ENCODE measurements at places on chromosomes 4 and X.
A peak's percentile ranks its signal among the peaks of the same experiment; 100 is the strongest.

DNA sequence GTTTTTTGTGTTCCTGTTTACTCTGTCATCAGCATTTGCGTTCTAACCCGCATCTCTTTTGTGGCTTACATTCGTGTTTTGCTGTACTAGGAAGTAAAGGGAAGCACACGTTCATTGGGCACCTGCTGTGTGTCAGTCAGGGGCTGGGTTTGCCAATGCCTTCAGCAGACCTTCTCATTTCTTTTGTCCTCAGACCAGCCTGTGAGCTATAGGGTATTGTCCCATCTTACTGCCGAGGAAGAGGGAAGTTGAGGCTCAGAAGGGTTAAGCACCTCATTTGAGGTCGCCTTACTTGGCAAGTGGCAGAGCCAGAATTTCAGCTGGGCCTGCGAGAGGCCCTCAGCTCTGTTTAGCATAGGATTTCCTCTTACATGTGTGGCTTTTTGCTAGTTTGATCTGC lies 8.7 kb downstream of the TBC1D14 start:
- no peak for DNase-seq

DNA sequence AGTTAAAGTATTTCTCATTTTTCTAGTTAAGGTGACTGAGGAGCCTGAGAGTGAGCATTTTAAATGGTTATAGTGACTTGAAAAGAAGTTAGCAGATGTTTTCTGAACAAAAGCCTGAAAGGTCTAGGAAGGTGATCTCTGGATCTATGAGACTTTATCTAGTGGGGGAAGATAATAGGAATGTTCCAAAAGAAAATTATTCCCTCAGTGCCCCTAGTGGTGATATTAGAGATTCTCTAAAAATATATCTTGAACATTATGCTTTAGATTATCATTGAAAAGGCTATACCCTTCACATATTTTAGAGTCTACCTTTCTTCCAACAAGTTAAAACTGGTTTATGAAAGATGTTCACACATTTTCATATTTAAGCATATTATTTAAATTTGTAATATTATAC lies 69.0 kb upstream of the SPANXN1 start:
- DNase-seq: no peak

- DNase-seq: no peak
These were observed 658 bp downstream of the ATP6AP2 start for GRCh38 chrX:40581336-40581920.

- DNase-seq: peak; percentile 1
These were observed 500 bp downstream of the GAR1 start for GRCh38 chr4:109816082-109816442.

- no peak for DNase-seq
These were observed 12.4 kb upstream of the NKX1-1 start for GRCh38 chr4:1418494-1419285.

DNA sequence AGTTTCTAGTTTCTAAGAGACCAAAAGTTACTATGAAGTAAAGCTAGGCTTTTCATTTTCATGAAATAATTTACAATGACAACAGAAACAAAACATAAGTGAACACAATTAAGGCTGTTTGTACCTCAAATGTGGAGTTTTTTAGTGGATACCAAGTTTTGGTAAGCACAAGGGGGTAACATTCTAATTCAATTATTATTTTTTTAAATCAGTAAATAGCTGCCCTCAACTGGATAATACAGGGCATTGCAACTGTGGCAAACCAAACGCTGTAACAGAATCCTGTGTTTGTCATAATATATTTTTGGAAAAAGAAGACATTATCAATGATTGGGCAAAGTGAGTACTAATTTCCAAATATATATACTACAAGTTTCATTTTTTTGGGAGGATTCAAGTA lies 150.3 kb downstream of the FBXW7 start:
- DNase-seq: no peak

DNA sequence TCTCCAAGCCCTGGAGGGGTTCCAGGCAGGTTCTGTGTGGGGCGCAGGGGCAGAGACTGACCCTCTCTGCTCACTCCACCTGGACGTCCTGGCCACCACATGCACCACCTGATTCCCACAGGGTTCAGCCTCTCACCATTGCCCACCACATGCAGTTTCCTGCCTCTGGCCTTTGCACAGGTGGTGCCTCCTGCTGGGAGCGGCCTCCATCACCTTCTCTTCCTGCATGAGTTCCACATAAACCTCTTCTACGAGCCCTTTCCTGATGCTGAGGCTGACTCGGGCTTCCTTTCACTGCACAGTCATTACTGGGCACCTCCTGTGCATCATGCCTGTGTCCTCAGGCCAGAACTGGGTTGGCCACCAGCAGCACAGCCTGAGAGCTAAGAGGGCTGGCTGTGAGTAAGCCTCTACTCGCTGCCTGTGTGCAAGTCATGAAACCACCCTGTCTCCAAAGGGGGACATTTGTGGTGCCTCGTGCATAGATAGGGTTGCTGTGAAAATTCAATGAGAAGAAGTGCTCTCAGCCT lies 19.9 kb downstream of the MAN2B2 start:
- no peak for DNase-seq

GRCh38 chr4:94359838-94360237 lies 17.2 kb upstream of the HPGDS start:
- no peak for DNase-seq

DNA sequence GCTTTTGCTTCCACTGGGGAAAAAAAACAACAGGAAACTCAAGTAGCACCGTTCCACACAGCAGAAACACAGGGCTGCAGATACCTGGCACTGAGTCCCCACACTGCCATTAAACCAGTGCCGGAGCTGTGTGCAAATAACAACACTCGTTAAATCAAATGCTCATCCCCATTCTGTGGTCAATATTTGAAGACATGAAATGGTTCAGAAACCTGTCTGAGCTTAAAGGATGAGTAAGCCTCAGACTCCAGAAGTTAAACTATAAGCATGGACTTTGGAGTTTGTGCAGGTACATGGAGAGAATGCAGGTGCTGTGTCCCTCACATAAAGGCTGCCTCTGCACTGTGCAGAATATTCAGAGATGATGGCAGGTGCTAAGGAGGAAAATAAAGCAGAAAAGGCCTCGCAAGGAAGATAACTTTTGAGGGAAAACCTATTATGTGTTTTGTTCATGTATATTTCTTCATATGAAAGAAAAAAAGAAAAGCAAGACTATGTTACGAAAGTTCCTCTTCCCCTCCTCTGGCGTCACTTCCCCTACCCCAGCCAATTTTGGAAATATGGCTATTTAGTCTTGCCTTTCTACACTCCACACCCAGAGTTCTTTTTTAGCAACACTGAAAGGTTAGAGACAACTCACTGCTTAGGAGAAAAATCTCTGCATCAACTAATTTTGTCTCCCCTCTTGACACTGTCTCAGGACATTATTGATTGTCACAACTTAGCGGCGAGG lies 4.6 kb downstream of the MPP1 start:
- no peak for DNase-seq

DNA sequence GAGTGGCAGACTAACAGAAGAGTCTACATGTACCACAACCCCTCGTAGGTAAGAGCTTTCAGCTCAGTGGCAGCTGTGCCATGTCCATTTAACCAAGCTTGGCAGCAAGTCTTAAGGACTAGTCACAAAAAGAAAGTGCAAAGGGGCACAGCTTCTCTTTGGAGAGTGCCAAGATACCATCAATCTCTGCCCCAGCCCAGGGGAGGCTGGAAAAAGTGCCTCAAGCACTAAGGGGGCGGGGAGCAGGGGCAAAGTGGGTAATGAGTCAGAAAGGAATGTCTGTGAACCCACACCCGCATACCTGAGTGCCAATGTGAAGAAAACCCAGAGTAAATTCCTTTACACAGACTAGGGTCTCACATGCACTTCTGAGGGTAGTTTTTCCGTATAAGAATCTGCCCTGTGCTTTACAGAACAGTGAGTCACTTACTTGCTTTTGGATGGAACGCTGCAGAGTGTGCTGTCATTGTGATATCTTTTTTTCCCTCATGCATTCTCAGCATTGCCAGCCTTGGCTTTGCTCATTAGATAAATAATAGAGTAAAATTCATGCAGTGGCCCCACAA lies 219.8 kb downstream of the ZNF674 start:
- no peak for DNase-seq

- no peak for DNase-seq
These were observed 3.1 kb upstream of the GPR78 start for GRCh38 chr4:8577046-8577445.

DNA sequence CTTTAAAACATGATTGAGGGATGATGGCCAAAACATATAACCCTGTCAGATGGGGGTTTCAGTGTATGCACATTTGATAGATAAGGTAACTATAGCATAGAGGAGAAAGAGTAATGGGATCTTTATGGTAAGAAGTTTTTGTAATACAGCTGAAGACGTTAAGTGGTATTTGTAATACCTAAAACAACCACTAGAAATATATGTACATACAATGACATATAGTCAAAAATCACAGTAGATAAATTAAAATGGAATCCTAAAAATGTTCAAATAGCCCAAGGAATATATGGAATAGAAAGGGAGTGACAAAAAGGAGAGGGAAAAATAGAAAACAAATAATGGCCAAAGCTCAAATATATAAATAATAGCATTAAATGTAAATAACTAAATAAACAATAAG lies 371.3 kb upstream of the FSTL5 start:
- no peak for DNase-seq

- no peak for DNase-seq
These were observed 185.7 kb upstream of the NRK start for GRCh38 chrX:105636667-105637066.

DNA sequence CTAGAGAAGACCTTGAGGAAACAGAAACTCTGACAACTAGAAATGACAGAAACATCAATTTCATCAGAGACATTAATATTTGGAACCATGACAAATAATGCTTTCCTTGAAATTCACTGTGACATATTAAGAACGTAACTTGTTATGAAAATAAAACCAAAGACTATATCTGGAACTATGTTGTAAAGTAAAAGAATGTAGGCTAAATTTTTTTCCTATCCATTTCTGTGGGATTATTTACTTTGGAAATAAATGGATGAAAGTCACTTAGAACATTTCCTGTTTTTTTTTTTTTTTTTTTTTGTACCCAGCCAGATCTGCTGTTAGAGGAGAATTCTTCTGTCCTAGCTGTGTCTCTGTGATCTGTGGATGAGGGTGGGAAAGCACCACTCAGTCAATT lies 255.9 kb downstream of the SPRY1 start:
- DNase-seq: no peak

- DNase-seq: no peak
These were observed 17.2 kb upstream of the POLA1 start for GRCh38 chrX:24676403-24677024.
